ENCODE measurements at places on chromosomes 7 and 10. TPM values are rescaled to one million over a fixed set of nuclear protein-coding genes. Genes with fewer than 3 reads are reported as not detected.

DNA sequence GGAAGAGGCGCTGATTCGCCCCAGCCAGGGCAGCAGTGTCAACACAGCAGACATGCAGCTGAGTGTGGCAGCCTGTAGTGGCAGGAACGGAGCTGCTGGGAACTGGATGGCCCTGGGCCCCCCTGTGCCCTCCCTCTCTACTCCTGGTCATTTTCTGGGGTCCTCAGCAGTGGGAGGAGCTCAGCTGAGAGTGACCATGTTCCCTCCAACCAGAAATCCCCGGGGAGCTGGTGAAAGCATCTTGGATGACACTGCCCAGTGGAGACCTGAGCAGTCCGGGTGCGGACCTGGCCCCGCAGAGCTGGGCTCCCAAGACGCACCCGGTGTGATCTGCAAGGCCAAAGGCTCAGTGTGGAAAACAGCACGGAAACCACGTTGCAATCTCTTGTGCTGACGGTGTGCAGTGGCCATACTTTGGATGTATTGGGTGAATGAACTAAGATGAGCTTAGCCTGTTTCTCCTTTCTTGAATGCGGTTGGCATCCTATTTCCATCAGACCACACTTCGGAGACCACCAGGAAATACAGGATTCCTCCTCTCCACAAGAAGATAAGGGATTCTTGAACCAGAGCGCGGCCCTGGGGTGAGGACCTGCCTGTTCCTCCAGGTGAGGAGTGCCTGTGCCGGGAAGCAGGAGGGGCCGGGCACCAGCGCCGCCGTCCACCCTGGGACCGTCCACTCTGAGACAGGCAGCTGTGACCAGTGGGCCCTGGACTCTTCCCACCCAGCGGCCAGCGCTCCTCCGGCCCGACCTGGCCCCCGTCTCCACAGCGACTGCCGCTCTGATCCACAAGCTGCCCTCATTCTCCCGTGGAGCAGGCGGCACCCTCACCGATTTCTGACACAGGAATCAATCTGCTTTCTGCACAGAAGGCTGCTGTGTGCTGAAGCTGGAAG, 93.5 kb upstream of the DIP2C start:
- DNase-seq: peak; percentile 66

- no peak for DNase-seq
These were observed 78.8 kb downstream of the DNMBP start for GRCh38 chr10:99930731-99931550.

Gene FAM13C
- total RNA-seq: 10.1 TPM

Gene RSPH10B
- total RNA-seq: 0.85 TPM

Gene CRTAC1
- 5.3 TPM for total RNA-seq

DNA sequence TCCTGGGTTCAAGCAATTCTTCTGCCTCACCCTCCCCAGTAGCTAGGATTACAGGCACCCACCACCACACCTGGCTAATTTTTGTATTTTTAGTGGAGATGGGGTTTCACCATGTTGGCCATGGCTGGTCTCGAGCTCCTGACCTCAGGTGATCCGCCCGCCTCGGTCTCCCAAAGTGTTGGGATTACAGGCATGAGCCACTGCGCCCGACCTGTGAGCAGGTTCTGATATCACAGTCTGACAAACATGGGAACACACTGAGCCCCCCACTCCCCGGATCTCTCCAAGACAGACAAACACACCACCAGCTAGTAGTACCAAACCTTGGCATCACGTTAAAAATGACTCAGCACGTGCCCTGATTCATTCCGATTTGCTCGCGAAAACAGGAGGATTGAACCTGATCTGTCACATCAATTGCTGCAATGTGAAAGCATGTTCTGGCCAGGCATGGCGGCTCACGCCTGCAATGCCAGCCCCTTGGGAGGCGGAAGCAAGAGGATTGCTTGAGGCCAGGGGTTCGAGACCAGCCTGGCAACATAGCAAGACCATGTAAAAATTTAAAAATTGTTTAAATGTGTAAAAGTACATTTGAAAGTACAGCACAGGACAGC, 106.5 kb downstream of the SMURF1 start:
- no peak for DNase-seq

Gene SEC31B
- 8.9 TPM for total RNA-seq

DNA sequence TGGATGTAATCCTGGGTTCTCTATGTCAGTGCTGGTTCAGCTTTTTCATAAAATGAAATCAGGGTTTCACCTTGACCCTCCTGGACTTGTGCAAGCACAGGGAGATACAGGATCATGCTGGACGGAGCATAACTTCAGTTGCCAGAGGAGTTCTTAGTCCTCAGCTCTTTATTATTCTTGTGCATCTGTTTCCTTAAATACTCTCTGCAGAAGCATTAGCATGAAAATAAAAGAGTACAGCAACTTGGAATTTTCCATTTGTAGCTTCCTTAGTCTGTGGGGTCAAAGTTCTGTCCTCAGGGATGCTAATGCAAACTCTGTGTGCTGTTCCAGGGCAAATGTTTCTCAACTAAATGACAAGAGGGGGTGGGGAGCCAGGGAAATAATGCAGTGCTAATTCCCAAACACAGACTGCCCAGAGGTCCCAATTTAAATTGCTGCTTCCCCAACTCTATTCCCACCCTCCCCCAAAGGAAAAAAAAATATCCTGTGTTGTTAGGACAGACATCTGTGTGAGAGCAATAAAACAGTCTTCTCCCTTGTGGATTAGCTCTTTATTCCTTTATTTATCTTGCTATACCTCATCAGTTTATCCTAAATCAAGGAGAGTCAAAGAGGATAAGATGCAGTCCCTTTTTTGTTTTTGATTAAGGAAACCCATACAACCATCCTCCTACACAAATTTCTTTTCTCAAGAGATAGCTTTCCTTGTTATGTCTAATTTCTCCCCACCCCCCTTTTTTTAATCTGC, 905.0 kb downstream of the LRMDA start:
- DNase-seq: no peak

GRCh38 chr10:34670081-34670480, 145.0 kb downstream of the PARD3 start:
- DNase-seq: no peak

- no peak for DNase-seq
These were observed 36.1 kb upstream of the ZNF518A start for GRCh38 chr10:96093948-96094347.

- DNase-seq: no peak
These were observed 74.1 kb downstream of the FAM53B start for GRCh38 chr10:124669824-124670654.

DNA sequence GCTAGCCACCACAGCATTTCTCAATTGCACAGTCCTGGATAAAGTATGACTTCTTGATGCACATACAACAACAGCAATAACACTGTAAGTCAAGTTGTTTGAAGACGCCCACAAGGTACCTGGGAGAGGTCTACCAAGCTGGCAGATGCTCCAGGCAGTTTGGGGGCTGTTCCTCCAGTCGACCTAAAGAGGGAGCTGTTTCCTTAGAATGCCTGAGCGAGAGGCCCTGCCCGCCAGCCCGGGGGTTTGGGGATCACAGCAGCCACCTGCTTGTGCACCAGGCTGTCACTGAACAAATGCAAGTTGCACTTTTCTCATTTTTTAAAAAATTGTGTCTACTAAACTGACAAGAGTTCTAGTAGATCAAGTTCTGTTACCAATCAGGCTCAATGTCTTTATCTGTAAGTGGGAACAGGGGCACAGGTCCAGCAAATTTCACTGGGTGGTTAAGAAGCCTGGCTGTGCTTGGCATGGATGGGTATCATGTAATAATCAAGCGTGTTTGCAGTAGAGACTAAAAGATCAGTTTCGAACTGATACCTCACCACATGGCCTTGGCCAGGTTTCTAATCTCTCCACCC, 193.8 kb upstream of the ADO start:
- DNase-seq: no peak

Gene FBXO24
- total RNA-seq: 0.76 TPM

DNA sequence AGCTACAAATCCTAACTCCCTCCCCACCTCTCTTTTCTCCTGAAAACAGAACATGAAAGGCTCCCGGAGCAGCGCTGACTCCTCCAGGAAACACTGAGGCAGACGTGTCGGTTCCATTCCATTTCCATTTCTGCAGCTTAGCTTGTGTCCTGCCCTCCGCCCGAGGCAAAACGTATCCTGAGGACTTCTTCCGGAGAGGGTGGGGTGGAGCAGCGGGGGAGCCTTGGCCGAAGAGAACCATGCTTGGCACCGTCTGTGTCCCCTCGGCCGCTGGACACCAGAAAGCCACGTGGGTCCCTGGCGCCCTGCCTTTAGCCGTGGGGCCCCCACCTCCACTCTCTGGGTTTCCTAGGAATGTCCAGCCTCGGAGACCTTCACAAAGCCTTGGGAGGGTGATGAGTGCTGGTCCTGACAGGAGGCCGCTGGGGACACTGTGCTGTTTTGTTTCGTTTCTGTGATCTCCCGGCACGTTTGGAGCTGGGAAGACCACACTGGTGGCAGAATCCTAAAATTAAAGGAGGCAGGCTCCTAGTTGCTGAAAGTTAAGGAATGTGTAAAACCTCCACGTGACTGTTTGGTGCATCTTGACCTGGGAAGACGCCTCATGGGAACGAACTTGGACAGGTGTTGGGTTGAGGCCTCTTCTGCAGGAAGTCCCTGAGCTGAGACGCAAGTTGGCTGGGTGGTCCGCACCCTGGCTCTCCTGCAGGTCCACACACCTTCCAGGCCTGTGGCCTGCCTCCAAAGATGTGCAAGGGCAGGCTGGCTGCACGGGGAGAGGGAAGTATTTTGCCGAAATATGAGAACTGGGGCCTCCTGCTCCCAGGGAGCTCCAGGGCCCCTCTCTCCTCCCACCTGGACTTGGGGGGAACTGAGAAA, 30.4 kb downstream of the PFKFB3 start:
- DNase-seq: no peak

GRCh38 chr10:52463826-52464225, 149.7 kb downstream of the DKK1 start:
- no peak for DNase-seq

All from type B pancreatic cell (in vitro differentiated cells).